ENCODE measurements at places on chromosomes 11 and 22.

- DNase-seq, result no peak
- no peaks in the 10 kb centered on the region for H3K4me1 ChIP-seq
- no peaks in the 10 kb centered on the region for H3K27me3 ChIP-seq
- H3K4me3 ChIP-seq, result no peak overlapping the region
Observed at GRCh38 chr11:32353884-32354283, 81.5 kb downstream of the WT1 start.

- DNase-seq, result no peak
- H3K36me3 ChIP-seq, result peaks cover 11% of the 10 kb centered on the region
- no peaks in the 10 kb centered on the region for H3K27me3 ChIP-seq
- no peak overlapping the region for H3K4me3 ChIP-seq
- no peaks in the 10 kb centered on the region for H3K4me1 ChIP-seq
Observed at GRCh38 chr22:47484960-47485569, 722.6 kb downstream of the TBC1D22A start.

GRCh38 chr11:78230161-78230877, 41.6 kb downstream of the USP35 start:
- H3K27ac ChIP-seq, result no peak overlapping the region
- no peaks in the 10 kb centered on the region for H3K27me3 ChIP-seq
- H3K36me3 ChIP-seq, result no peaks in the 10 kb centered on the region
- H3K4me3 ChIP-seq, result no peak overlapping the region
- H3K4me1 ChIP-seq, result no peaks in the 10 kb centered on the region

DNA sequence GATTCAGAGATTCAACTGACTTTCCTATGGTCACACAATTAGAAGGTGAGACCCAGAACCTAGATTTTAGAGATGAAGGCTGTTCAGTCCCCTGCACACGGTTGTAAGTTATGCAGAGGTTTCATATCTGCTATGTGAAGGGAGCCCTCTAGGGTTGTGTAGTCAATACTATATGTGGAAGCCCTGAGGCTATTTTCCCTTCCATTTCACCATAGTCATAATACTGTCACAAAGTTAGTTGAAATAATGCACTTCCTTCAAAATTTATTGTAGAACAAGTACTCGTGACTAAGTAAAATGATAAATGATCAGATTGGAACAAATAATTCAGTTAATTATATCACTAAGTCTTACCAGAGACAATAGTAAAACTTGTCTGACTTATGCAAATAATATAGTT, 48.8 kb downstream of the ENDOD1 start:
- H3K4me3 ChIP-seq, result no peak overlapping the region
- H3K36me3 ChIP-seq, result no peaks in the 10 kb centered on the region
- H3K27me3 ChIP-seq, result peaks cover 11% of the 10 kb centered on the region
- no peak for DNase-seq
- no peaks in the 10 kb centered on the region for H3K4me1 ChIP-seq

- no peaks in the 10 kb centered on the region for H3K36me3 ChIP-seq
- peaks cover 29% of the 10 kb centered on the region for H3K4me1 ChIP-seq
- no peak overlapping the region for H3K4me3 ChIP-seq
- no peaks in the 10 kb centered on the region for H3K27me3 ChIP-seq
- no peak for DNase-seq
Observed at GRCh38 chr11:125514336-125515101, 18.5 kb upstream of the FEZ1 start.

DNA sequence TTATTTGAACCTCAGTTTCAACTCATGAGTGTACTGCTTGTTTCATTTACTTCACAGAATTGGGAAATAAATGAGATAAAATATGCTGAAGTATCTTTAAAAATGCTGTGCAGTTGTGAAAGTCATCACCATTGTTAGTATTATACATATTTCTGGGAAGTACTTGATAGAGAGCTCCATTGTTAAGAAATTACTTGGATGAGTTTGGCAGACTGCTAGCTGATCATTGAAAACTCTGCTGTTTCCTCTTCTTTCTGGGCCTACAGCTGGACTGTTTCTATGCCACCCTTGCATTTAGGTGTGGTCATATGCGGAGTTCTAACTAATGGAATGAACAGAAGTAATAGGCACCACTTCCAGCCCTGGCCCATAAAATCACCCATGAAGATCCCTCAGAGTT, 10.0 kb downstream of the SIK2 start:
- no peaks in the 10 kb centered on the region for H3K4me1 ChIP-seq
- no peak overlapping the region for H3K4me3 ChIP-seq
- H3K27me3 ChIP-seq, result no peaks in the 10 kb centered on the region
- no peak for DNase-seq
- H3K27ac ChIP-seq, result no peak overlapping the region

GRCh38 chr11:34275486-34275885, 82.3 kb downstream of the ABTB2 start:
- H3K4me3 ChIP-seq, result no peak overlapping the region
- H3K27me3 ChIP-seq, result no peaks in the 10 kb centered on the region
- H3K27ac ChIP-seq, result no peak overlapping the region
- no peaks in the 10 kb centered on the region for H3K4me1 ChIP-seq
- H3K36me3 ChIP-seq, result no peaks in the 10 kb centered on the region
- no peak for DNase-seq

- DNase-seq, result no peak
- no peak overlapping the region for H3K4me3 ChIP-seq
- peak overlapping the region; percentile 90 for H3K27ac ChIP-seq
- no peaks in the 10 kb centered on the region for H3K27me3 ChIP-seq
Observed at GRCh38 chr11:8672346-8672745, 10.1 kb downstream of the TRIM66 start.

DNA sequence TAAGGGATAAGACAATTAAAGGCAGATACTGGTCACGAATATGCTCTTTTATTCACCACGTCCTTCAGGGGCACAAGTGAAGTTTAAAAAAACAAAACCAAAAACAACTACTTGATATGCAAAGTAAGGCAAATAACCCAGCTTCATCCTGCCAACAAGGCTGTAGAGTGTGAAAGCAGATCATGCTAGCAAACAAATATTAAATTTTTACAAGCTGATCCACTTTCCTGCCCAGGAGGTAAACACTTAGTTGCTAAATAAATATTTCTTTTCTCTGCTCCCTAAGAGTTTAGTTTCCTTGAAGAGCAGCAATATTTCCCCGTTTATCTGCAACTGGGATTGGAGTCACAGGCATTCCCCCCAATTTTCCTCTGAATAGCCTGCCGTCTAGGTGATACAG, 300.2 kb downstream of the LARGE1 start:
- H3K4me3 ChIP-seq, result no peak overlapping the region
- H3K27ac ChIP-seq, result no peak overlapping the region
- no peak for DNase-seq
- no peaks in the 10 kb centered on the region for H3K27me3 ChIP-seq
- peaks cover 5% of the 10 kb centered on the region for H3K36me3 ChIP-seq

Data from GM23338 (cell line).